ENCODE measurements at places on chromosomes 4 and X.

DNA sequence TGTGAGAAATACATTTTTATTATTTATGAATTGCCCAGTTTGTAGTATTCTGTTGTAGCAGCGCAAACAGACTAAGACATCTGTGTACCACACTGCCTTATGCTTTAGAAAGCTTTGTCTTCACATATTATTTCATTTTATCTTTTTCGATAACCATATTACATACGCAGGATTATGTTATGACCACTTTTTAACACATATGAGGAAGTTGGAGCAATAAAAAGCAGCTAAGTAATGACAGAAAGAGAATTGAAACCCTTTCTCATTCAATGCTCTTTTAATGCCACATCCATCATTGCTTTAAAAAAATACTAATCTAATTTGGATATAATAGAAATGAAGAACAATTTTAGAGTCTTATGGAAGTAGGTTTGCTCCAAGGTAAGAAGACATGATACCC is 99.7 kb downstream of the CT47B1 start:
- DNase-seq = no peak

DNA sequence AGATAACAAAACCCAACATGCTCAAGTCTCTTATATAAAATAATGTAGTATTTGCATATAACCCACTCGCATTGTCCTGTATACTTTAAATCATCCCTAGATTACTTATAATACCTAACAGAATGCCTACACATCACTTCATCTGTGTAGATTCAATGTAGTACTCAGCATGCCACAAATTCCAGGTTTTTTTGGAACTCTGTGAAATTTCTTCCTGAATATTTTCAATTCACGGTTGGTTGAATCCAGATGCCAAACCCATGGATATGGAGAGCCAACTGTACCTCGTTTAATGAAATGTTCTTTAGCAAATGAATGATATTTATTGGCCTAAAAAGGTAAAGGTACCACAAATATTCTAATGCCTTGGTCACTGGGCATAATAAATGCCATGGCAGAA is 24.8 kb downstream of the CCNI start:
- DNase-seq = no peak

DNA sequence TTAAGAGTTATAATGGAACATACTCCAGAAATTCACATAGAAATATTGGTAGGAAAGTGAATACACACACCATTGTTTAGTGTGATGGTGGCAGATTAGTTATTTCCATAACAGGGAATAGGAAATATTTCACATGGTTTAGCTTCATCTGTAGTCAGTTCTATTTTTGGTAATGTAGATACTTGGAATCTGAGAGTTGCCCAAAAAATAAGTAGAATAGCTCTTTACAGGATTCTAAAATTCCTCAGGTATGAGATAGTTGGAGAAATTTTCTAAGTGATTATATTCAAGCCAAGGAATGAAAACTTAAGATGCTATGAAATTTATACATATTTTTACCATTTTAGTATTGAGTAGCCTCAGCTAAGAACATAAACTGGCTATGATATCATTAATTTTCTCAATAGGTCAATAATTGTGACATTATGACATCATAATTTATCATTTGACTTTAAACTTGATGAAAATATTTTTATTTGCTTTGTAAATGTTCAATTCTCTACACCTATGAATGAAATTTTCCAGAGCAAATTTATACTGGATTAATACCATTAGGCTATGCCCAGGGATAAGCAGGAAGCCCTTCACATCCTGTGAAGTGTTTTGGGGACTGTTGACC is 35.8 kb downstream of the CPEB2 start:
- DNase-seq = no peak

DNA sequence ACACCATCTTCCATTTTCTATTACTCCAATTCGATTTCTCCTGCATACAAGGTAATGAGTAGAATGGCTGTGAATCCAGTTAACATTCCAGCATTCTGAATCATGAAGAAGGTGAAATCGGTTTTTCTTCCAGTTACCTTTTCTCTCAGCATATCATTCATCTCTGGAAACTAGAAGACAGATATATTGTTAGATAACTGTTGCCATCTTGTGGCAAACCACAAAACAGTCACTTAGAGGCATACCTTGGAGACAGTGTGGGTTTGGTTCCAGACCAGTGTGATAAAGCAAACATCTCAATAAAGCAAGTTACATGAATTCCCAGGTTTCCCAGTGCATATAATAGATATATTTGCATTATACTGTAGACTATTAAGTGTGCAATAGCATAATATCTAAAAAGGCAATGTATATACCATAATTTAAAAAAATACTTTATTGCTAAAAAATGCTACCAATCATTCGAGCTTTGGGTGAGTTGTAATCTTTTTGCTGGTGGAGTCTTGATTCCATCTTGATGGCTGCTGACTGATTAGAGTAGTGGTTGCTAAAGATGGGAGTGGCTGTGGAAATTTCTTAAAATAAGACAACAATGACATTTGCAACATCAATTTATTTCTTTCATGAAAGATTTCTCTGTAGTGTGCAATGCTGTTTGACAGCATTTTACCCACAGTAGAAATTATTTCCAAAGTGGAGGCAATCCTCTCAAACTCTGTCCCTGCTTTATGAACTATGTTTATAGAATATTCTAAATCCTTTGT is 82.1 kb downstream of the SLC39A8 start:
- peak; percentile 51 for DNase-seq
